ENCODE measurements at places on chromosomes 4 and X.

DNA sequence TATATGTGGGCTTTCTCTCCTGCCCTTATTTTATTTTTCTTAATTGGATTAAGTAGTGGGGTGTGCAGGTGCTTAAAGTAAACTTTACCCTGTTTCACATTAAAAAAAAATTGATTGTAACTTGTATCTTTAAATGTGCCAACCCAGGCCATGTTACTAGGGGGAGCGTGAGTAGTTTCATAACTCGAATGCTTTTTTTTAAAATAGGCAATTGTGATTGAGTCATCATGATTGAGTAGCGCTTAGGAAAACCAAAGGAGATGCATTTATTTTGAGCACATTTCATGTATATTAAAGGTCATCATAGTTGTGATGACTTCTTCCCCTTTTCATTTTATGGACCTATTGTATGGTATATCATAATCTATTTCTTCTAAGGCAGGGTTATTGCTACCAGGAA is 32.2 kb downstream of the GPAT3 start:
- DNase-seq = no peak

DNA sequence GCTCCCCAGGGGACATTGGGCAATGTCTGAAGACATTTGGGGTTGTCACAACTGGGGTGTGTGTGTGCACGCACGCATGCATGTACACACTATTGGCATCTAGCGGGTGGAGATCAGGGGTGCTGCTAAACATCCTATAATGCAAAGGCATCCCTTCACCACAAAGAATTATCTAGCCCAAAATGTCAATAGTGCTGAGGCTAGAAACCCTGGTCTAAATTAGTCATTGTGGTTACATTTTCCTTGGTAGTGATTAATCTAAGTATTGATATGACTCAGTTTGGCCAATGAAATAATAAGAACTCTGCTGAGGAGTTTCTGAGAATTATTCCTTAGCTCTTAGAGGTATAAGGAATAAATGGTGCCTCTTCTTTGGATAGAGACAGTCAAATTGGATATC is 200.2 kb downstream of the CLCN4 start:
- DNase-seq = no peak

- DNase-seq = no peak
Observed at GRCh38 chrX:124293810-124294209, 38.6 kb upstream of the TEX13D start.

DNA sequence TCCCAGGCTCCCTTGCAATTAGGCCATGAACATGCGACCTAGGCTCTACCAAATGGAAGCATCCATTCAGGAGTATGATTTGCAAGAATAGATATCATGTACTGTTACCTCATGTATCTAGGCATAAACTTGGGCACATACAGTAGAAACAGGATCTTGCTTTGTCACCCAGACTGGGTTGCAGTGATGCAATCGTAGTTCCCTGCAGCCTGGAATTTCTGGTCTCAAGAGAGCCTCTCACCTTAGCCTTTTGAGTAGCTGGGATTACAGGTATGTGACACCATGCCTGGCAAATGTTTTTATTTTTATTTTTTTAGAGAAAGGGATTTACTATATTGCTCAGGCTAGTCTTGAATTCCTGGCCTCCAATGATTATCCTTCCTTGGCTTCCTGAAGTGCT is 994.2 kb downstream of the ADGRL3 start:
- no peak for DNase-seq

- no peak for DNase-seq
Observed at GRCh38 chr4:181520790-181521189, 722.4 kb upstream of the TENM3 start.

GRCh38 chr4:55733932-55734331 is 85.7 kb upstream of the EXOC1L start:
- peak; percentile 58 for DNase-seq

DNA sequence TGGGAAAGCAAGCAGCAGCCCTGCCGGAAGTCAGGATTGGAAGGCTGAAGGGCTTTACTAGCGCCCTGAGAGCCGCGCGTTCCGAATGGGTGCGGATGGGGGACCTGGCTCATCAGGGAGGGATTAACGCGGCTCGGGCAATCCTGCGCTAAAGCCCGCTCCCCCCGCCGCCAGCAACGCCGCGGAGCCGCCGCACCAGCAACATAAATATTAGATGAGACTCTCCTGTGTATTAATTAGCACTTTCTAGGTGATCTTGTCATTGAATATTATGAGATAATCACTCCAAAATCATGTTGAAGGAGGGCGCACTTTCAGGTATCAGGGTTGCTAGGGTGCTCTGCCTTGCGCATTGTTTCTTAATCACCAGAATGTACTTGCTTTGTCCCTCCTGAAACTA is 357.2 kb upstream of the FAM241A start:
- no peak for DNase-seq

GRCh38 chr4:17398035-17398434 is 113.9 kb downstream of the QDPR start:
- no peak for DNase-seq

- no peak for DNase-seq
Observed at GRCh38 chr4:6221851-6222760, 21.8 kb upstream of the JAKMIP1 start.

GRCh38 chr4:102759831-102760644 is 730 bp downstream of the MANBA start:
- peak; percentile 27 for DNase-seq

DNA sequence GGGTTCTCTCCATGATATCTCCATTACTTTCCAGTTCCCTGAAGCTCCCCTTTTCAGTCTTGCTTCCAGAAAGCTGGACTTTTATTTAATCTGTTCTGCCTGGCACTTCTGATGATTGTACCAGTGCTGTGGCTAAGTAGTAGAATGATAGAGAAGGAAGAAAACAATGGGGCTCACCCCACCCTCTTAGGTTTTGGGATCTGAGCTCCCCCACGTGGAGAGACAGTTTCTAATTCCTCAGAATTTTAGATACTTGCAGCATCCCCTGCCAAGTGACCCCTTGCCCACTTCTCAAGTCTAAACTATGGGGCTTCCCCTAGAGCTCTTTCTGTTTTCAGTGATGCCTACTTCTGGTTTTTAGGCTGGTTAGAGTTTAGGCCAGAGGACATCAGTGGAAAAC is 73.9 kb downstream of the GC start:
- DNase-seq = no peak

- no peak for DNase-seq
Observed at GRCh38 chr4:138050601-138051000, 191.5 kb downstream of the SLC7A11 start.

GRCh38 chr4:16259889-16260246 is 33.6 kb upstream of the TAPT1 start:
- DNase-seq = no peak

- no peak for DNase-seq
Observed at GRCh38 chrX:108712886-108713285, 23.5 kb downstream of the IRS4 start.

DNA sequence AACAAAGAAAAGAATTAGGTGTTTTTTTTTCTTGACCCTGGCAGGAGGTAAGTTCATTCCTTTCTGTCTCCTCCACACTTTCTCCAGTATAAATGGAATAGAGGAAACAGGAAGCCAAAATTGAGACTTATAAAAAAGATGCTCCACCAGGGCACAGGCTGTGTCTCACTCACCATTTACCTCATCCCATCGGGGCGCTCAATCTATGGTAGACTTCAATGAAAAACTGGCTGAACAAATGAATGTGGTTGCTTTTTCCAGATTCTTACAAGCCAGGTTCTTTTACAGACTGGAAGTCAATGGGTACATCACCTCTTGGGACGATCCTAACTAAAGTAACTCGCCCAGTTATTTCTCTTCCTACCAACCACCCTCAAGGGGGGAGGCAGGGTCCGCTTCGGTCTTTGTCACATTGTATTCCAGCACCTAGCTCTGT is 685 bp downstream of the COMMD8 start:
- DNase-seq = no peak

DNA sequence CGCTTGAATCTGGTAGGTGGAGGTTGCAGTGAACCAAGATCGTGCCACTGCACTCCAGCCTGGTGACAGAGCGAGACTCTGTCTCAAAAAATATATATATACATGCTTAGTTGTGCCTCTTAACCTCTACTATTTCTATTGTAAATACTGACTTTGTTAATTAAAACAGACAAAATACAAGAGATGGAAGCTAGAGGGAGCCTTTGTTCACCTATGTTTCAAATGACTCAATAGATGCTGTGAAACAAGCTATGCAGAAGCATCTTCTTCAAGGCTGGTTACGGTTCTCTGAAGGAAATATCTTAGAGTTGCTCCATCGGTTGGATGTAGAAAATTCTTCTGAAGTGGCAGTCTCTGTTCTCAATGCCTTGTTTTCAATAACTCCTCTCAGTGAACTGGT is 6.2 kb downstream of the NCAPG start:
- DNase-seq = no peak

GRCh38 chr4:188778905-188779304 is 639.7 kb downstream of the TRIML1 start:
- DNase-seq = no peak

GRCh38 chr4:86497980-86498862 is 95.9 kb upstream of the PTPN13 start:
- DNase-seq = no peak

DNA sequence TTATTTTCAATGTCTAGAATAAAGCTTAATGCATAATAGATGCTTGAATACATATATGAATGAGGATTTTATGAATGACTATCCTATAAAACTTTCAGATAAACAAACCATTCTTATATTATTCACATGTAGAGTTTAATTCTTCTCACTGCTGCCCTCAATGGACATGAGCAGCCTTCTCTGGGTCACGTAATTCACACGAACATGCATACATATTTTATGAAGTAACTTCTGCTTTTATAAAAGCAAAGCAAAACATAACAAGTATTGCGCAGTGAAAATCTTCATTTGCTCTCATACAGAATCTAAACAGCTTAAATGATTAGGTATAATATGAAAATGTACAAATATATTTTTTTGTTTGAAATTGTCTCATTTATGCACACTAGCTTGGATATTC is 116.7 kb downstream of the TMA16 start:
- DNase-seq = no peak

DNA sequence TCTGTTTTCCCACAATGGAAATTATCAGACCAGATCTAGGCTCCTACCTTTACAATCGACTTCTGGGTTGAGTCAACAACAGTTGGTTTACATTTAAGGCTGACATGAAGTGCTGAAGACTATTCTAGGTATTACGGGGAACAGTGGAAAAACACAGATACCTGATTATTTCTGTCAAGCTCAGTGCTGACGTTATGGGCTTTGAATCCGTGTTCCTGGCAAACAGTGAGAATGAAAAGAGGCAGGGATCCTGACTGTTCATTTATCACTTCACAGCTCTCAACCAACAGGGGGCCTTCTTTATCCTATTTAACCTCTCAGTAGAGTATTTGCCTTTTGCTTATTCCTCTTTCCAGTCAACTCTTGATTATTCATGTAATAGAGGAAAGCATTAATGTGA is 43.1 kb downstream of the TMEM164 start:
- no peak for DNase-seq

- no peak for DNase-seq
Observed at GRCh38 chr4:128322311-128322710, 34.7 kb upstream of the PGRMC2 start.

DNA sequence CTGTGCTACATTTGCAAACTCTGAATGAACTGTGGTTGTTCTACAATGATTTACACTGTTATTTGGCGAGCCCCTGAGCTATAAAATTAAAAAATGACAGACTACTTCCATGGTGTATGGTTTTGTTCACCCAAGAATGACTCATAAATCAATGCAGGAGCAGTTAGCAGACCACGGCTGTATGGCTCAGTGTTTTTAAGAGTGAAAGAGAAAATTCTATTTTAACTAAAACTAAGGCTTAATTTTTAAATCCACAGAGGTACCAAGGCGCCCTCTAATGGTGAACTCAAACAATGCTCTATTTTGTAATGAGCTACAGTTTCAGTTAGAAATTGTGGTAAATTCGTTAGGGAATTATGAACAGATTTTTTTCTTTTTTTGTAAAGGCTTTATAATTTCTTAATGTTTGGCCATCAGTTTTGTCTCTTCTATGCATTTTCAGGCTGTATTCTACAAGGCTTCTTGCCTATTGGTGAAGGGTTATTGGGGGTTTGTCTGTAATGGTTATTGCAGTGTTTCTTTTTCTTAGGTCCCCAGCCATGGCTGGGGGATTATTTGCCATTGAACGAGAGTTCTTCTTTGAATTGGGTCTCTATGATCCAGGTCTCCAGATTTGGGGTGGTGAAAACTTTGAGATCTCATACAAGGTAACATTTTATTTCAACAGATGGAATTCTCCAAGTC is 32.5 kb downstream of the HMGB2 start:
- DNase-seq = no peak

DNA sequence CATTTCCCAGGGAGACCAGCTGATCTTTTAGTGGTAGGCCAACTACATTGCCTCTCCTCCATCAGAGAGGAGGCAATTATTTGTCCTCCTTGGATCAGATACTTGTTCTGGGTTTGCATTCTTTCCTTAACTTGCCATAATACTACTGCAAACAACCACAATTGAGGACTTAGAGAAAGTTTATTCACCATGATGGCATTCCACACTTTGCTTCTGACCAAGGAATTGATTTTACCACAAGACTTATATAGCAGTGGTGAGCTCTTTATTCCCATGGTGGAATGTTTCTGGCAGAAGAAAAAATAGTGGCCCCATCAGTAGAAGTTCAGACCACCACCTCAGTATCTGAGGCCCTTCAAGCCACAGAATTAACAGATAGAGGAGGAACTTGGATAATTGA is 123.9 kb upstream of the PPP3CA start:
- DNase-seq = no peak

- DNase-seq = no peak
Observed at GRCh38 chrX:54640736-54641135, 110.7 kb downstream of the GNL3L start.

DNA sequence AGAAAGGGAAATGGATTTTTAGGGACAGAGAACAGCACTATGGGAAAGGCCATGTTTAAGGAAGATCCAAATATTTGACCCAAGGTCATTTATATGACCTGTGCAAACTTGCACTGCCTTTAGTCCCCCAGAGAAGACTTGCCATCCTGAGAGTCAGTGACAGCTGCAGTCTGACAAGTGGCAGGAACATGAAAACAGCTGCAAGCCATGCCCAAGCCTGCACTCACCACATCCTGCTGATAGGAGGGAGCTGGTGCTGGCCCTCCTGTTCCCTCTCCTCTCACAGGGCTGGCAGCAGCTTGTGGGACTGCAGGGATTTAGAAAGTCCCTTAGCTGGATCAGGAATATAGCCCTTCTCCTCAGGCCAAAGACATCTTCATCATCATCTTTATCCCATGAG is 187.7 kb downstream of the RAP1GDS1 start:
- DNase-seq = no peak

GRCh38 chr4:46254788-46255187 is 130.9 kb upstream of the GABRG1 start:
- no peak for DNase-seq

GRCh38 chr4:142043509-142043908 is 407.1 kb downstream of the IL15 start:
- DNase-seq = no peak

GRCh38 chrX:10485326-10485725 is 135.1 kb downstream of the MID1 start:
- no peak for DNase-seq
